Adrenal gland (tissue), 19 donors: ENCODE measurements at places on chromosomes 7 and 10.

- no peak for DNase-seq
- H3K4me1 ChIP-seq, result no peaks in the 10 kb centered on the region
- peaks cover 4% of the 10 kb centered on the region for H3K27me3 ChIP-seq
- no peak overlapping the region for H3K4me3 ChIP-seq
- no peaks in the 10 kb centered on the region for H3K36me3 ChIP-seq
These were observed 107.0 kb downstream of the CPXM2 start for GRCh38 chr10:123784646-123785045.

GRCh38 chr7:131124001-131124629 is 203.6 kb upstream of the MKLN1 start:
- H3K4me1 ChIP-seq, result no peaks in the 10 kb centered on the region
- no peak overlapping the region for H3K4me3 ChIP-seq
- no peak overlapping the region for H3K27ac ChIP-seq

- no peak overlapping the region for H3K27ac ChIP-seq
- H3K4me1 ChIP-seq, result no peaks in the 10 kb centered on the region
- DNase-seq, result no peak
- H3K4me3 ChIP-seq, result no peak overlapping the region
These were observed 471.3 kb upstream of the AUTS2 start for GRCh38 chr7:69126896-69127479.

DNA sequence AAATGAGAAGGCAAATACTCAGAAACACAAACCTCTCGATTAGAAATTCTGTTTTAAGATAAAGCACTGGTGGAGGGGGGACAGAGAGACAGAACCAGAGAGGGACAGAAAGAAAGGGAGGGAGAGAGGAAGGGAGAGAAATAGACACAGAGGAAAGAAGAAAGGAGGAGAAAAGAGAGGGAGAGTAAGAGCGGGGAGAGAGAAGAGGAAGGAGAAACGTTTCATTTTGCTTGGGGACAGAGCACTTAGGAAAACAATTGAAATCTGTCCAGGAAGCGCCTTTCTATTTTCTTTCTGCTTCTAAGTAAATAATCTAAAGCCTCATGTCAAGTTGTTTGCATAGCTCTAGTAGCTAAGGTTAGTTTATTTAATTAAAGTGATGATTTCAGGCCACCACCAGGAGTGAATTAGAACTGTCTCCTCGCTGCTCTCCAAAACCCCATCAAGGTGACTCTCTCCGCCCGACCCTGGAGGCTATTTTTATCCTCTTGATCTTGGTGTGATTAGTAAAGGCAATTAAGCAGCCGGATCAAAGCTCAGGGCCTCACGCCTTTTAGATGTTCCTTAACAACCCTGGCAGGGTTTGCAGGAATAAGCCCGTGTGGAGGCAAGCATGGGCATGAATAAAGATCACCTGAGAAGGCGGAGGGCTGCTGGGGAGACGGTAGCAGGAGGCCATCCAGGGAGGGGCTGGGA is 73.4 kb upstream of the INSIG1 start:
- no peaks in the 10 kb centered on the region for H3K36me3 ChIP-seq
- no peak overlapping the region for H3K27ac ChIP-seq
- no peak for DNase-seq
- no peaks in the 10 kb centered on the region for H3K4me1 ChIP-seq

DNA sequence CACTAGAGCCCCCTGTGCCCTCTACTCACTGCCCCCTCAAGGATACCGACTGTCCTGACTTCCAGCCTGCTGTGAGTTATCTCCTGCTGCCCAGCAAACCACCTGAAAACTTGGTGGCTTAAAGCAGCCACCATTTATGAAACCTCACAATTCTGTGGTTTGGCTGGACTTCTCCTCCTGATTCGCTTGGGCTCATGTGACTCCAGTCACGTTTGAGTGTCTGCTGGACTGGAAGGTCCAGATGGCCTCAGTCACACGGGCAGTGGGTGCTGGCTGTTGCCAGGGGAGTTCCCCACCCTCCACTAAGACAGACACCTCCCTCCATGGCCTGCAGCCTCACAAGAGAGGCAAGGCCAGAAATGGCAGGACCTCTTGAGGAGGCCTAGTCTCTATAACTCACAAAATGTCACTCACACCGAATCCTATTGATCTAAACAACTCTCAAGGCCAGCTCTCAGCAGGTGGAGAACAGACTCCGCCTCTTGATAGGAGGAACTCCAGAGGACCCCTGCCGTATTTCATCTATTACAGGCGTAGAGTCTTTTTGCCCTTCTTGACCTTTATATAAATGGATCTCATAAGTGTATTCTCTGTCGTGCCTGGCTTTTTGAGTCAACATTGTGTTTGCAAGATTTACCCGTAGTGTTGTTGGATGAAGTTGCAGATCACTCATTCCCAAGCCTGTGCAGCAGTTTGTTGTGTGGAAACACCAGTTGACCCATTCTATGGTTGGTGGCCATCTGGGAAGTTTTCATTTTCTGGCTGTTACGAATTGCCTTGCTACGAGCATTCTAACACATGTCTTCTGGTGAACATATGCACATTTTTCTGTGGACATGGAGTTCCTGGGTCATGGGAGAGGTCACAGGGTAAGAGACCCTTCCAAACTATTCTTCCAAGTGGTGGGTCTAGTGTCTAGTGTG is 48.3 kb downstream of the ZMIZ1 start:
- H3K36me3 ChIP-seq, result no peaks in the 10 kb centered on the region
- peak; percentile 66 for DNase-seq
- peak overlapping the region; percentile 10 for H3K27ac ChIP-seq
- peaks cover 48% of the 10 kb centered on the region for H3K4me1 ChIP-seq

- DNase-seq, result no peak
- no peaks in the 10 kb centered on the region for H3K36me3 ChIP-seq
- H3K27me3 ChIP-seq, result no peaks in the 10 kb centered on the region
- no peak overlapping the region for H3K27ac ChIP-seq
- H3K4me3 ChIP-seq, result no peak overlapping the region
These were observed 22.1 kb downstream of the ARL5B start for GRCh38 chr10:18681366-18681765.

- no peaks in the 10 kb centered on the region for H3K4me1 ChIP-seq
- H3K27me3 ChIP-seq, result peaks cover 6% of the 10 kb centered on the region
- H3K36me3 ChIP-seq, result no peaks in the 10 kb centered on the region
- H3K27ac ChIP-seq, result no peak overlapping the region
- DNase-seq, result no peak
These were observed 1175.3 kb downstream of the GATA3 start for GRCh38 chr10:9229702-9230244.

- no peaks in the 10 kb centered on the region for H3K36me3 ChIP-seq
- no peak overlapping the region for H3K4me3 ChIP-seq
- DNase-seq, result no peak
- no peaks in the 10 kb centered on the region for H3K27me3 ChIP-seq
These were observed 849.7 kb downstream of the GRM8 start for GRCh38 chr7:126403040-126403439.

DNA sequence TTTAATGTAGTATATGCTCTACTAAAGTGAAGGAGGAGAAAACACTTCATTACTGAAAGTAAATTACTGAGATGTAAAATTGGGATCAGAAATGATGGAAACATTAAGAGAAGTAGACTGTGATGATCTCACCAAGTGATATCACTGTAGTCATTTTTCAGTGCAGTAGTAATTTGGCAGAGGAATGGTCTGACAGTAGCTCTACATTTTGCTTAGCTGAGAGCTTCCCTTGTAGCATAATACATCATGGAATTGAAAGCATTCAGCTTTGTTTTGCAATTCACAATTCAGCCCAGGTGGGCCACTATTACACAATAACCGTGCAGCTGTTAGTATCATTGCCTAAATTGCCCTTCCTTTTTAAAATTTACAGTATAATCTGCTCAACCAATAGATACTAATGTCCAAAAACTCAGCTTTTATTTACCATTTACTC is 19.4 kb upstream of the CABCOCO1 start:
- no peaks in the 10 kb centered on the region for H3K27me3 ChIP-seq
- H3K27ac ChIP-seq, result no peak overlapping the region
- peaks cover 9% of the 10 kb centered on the region for H3K4me1 ChIP-seq
- H3K36me3 ChIP-seq, result no peaks in the 10 kb centered on the region
- H3K4me3 ChIP-seq, result no peak overlapping the region
- DNase-seq, result no peak

DNA sequence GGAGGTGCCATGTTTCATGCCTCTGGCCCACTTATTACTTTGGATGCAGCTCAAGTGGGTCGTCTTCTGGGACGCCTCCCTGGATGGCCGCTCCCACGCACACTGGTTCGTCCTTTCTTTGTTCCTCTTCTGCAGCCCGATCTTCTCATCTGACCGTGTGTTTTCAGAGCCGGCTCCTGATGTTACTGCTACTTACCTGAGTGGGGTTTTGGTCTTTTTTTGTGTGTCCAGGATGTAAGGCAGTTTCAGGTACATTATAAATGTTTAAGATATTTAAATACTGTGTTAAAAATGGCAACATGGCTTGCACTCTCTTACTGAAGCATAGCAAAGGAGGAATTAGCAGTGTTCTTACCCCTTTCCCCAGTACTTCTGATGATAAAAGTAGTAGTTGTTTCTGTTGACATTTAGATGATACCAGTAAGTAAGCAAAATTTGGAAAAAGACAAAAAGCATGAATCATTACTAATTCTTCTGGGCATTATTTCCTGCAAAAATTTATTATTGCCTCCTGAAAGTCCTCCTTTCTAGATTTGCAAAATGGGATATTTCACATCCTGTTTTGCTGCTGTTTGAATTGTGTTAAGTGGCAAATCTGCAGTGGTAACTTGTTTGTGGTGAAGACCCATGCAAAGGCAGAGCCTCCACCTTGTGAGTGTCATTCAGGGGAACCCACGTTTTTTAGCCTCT is 59.4 kb downstream of the SHH start:
- no peak overlapping the region for H3K4me3 ChIP-seq
- no peaks in the 10 kb centered on the region for H3K36me3 ChIP-seq
- no peak for DNase-seq
- peaks cover 62% of the 10 kb centered on the region for H3K4me1 ChIP-seq
- H3K27me3 ChIP-seq, result no peaks in the 10 kb centered on the region

GRCh38 chr10:126302826-126303665 is 85.2 kb downstream of the ADAM12 start:
- no peak overlapping the region for H3K4me3 ChIP-seq
- H3K4me1 ChIP-seq, result no peaks in the 10 kb centered on the region

DNA sequence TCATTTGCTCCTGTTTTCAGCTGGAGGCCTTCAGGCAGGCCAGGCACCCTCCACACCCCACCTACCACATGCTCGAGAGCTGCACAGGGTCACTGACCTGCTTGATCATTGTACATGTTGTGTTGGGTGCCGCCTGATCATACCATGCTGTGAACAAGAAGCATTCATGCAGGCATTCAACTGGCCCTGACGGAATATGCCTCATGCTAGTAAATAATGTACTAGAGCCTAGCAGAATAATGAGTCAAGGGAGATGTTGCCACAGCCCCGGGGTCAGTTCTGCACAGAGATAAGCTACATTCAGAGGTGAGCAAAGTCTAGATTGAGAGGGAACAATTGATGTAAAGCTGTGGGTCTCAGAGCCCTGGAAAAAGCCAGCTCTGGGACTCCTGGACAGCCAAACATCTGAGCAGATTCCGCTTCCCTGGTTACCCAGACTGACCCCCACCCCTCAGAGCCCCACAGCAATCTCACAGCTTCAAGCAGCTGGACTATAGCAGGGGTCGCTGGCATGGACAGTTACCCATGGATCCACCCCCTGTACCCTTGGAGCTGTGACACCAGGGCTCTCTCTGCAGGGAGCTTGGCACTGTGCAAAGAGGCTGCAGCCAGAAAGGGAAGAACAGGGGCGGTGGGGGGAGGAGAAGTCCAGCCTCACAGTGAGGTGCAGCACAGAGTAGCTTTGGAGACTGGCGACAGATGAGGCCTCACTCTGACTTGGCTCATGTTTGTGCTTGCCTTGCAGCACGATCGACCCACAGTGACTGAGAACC is 86.6 kb downstream of the FRMPD2 start:
- no peak overlapping the region for H3K27ac ChIP-seq
- no peaks in the 10 kb centered on the region for H3K4me1 ChIP-seq
- no peak for DNase-seq
- no peaks in the 10 kb centered on the region for H3K36me3 ChIP-seq
- H3K27me3 ChIP-seq, result no peaks in the 10 kb centered on the region

DNA sequence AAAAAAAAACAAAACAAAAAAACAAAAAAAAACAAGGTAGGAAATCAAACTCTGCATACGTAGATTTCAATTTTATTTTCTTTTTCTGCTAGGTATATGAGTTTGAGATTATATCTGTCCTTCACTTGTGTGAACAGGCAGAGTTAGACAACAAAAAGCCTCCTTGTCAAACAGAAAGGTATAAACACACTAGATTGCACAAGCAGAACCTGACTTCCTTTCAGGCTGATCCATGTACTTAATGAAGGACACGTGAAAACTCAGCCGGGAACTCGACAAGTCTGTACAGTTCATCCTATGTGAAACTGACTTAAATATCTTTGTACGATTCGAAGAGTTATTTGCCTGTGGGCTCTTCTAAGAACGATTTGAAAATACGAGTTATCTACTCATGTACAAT is 254.1 kb downstream of the ARL4A start:
- DNase-seq, result no peak
- no peaks in the 10 kb centered on the region for H3K27me3 ChIP-seq
- no peak overlapping the region for H3K4me3 ChIP-seq
- no peaks in the 10 kb centered on the region for H3K36me3 ChIP-seq

DNA sequence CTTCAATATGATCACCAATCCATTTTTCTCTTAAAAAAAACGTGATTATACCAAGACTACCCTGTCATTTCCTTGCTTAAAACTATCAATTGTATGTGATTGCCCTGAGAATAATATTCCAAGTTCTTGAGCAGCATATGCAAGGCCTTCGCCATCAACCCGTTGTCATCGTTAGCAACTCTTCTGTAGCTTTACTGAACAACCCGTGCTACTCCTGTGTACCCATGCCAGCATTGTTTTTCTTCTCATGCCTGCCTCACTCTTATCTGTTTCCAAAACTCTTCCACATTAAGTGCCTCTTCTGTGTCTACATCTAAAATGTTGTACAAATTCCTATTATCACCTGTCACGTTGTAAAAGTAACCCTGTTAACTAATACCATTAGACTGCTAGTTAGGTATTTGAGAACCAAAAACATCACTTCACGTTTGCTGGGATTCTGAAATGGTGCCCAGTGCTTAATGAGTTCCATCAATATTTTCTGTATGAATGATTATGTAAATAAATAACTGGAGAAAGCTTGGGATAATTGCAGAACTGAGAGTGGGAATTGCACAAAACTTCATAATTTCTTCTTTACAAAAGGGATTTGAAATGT is 10.5 kb downstream of the CAV2 start:
- H3K4me3 ChIP-seq, result no peak overlapping the region
- H3K27me3 ChIP-seq, result no peaks in the 10 kb centered on the region
- no peak for DNase-seq
- no peak overlapping the region for H3K27ac ChIP-seq
- no peaks in the 10 kb centered on the region for H3K36me3 ChIP-seq

GRCh38 chr7:128431221-128431620 is 21.4 kb upstream of the IMPDH1 start:
- H3K27ac ChIP-seq, result no peak overlapping the region
- H3K4me3 ChIP-seq, result no peak overlapping the region
- H3K4me1 ChIP-seq, result no peaks in the 10 kb centered on the region
- DNase-seq, result no peak

GRCh38 chr10:24415455-24416125 is 206.7 kb downstream of the KIAA1217 start:
- no peak overlapping the region for H3K4me3 ChIP-seq
- H3K4me1 ChIP-seq, result no peaks in the 10 kb centered on the region
- peak; percentile 85 for DNase-seq
